ENCODE measurements at places on chromosomes 5 and 9. TPM values are rescaled to one million over a fixed set of nuclear protein-coding genes. Genes with fewer than 3 reads are reported as not detected.

Gene DNAH5
- total RNA-seq, result 1.9 TPM

- peaks cover 10% of the 10 kb centered on the region for H3K4me1 ChIP-seq
- no peak overlapping the region for H3K4me3 ChIP-seq
- H3K27me3 ChIP-seq, result no peaks in the 10 kb centered on the region
- DNase-seq, result no peak
Measured at GRCh38 chr5:76809141-76809540, 9.7 kb upstream of the F2RL1 start.

- peaks cover 69% of the 10 kb centered on the region for H3K4me1 ChIP-seq
- H3K27ac ChIP-seq, result no peak overlapping the region
Measured at GRCh38 chr9:133874060-133874657, 118.0 kb downstream of the VAV2 start.

DNA sequence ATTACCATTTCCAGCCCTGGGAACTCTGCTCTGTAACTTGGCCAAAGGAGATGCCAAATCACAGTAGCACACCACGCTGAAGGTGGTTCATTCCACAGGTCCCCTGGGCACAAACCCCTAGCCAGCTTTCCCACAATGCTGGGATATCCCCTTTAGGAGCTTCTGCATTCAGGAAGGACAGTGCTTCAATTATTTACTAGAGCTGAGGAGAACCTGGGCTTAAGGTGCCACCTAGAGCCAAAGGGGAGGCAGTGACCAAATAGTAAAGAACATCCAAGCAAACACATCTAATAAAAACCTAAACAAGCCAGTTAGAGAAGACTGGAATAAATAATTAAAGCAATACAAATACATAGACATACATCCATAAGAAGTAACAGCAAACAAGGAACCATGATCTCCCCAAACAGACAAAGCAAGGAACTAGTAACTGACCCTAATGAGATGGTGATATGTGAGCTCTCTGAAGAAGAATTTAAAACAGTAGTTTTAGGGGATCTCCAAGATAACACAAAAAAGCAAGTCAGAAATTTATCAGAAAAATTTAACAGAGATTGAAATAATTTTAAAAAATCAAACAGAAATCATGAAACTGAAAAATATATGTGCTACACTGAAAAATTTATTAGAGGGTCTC, 14.6 kb downstream of the KIF4B start:
- no peaks in the 10 kb centered on the region for H3K36me3 ChIP-seq
- no peak overlapping the region for H3K27ac ChIP-seq
- no peaks in the 10 kb centered on the region for H3K4me1 ChIP-seq
- no peak overlapping the region for H3K4me3 ChIP-seq

GRCh38 chr5:31708089-31708488, 69.2 kb downstream of the PDZD2 start:
- no peaks in the 10 kb centered on the region for H3K4me1 ChIP-seq
- H3K4me3 ChIP-seq, result no peak overlapping the region
- H3K27me3 ChIP-seq, result no peaks in the 10 kb centered on the region
- H3K36me3 ChIP-seq, result no peaks in the 10 kb centered on the region

Gene ORM2
- total RNA-seq, result not detected

Gene LCN9
- not detected for total RNA-seq

DNA sequence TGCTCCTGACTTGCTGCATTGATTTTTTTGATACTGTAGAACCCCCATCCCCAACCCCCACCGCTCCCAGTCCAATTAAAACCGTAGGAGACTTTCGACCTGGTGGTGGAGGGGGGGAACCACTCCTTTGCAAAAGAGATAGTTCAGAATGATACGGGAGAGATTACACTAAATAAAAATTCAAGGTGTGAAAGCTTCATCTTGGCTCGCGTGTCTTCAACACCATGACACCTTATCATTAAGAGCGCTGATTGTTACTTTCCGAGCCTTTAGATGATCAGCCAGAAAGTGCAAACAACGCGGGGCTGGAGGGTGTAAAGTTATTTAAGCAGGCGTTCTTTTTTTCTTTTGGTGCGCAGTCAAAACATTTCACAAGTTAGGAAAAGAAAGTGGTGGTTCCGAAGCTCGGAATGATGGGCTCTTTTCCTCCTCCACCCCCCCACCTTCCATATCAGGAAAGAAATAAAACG, 1.3 kb upstream of the ZNF462 start:
- H3K4me1 ChIP-seq, result peaks cover 11% of the 10 kb centered on the region
- peak overlapping the region; percentile 97 for H3K27ac ChIP-seq
- DNase-seq, result no peak
- peaks cover 3% of the 10 kb centered on the region for H3K27me3 ChIP-seq
- no peaks in the 10 kb centered on the region for H3K36me3 ChIP-seq
- peak overlapping the region; percentile 94 for H3K4me3 ChIP-seq

DNA sequence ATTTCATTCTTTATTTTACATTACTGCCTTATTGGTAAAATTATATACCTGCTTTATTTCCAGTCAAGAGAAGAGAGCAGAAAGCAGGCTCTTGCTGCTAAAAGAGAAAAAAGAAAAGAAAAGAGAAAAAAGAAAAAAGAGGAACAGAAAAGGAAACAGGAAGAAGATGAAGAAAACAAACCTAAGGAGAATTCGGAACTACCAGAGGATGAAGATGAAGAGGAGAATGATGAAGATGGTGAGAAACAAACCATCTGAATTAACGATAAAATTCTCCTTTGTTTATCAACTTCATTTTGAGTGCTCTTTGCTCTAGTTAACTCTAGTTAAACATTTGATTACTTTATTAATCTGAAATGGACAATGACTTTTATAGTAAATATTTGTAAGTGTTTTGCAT, 23.5 kb upstream of the EIF4EBP3 start:
- H3K27ac ChIP-seq, result no peak overlapping the region
- H3K36me3 ChIP-seq, result peaks cover 16% of the 10 kb centered on the region
- H3K4me1 ChIP-seq, result no peaks in the 10 kb centered on the region
- H3K27me3 ChIP-seq, result no peaks in the 10 kb centered on the region
- no peak for DNase-seq

GRCh38 chr9:121269642-121270254, 1.8 kb downstream of the GSN start:
- DNase-seq, result no peak
- H3K36me3 ChIP-seq, result no peaks in the 10 kb centered on the region
- H3K4me3 ChIP-seq, result peak overlapping the region; percentile 90
- H3K27ac ChIP-seq, result peak overlapping the region; percentile 84
- peaks cover 48% of the 10 kb centered on the region for H3K4me1 ChIP-seq
- peaks cover 17% of the 10 kb centered on the region for H3K27me3 ChIP-seq

DNA sequence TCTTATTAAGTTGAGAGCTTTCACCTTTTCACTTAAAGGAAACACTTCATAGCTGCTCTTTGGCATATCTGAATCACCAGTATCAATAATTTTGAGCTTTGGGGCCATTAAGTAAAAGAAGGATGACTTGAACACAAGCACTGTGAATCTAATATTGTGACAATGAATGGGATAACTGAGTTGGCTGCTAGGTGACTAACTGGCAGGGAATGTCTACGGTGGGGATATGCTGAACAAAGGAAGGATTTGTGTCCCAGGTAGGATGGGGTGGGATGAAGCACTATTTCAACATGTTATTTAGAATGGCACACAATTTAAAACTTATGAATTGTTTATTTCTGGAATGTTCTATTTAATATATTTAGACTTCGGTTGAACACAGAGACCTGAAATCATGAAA, 123.6 kb downstream of the TEX10 start:
- peaks cover 6% of the 10 kb centered on the region for H3K36me3 ChIP-seq
- H3K27ac ChIP-seq, result no peak overlapping the region
- H3K4me3 ChIP-seq, result no peak overlapping the region
- no peaks in the 10 kb centered on the region for H3K4me1 ChIP-seq
- DNase-seq, result no peak

DNA sequence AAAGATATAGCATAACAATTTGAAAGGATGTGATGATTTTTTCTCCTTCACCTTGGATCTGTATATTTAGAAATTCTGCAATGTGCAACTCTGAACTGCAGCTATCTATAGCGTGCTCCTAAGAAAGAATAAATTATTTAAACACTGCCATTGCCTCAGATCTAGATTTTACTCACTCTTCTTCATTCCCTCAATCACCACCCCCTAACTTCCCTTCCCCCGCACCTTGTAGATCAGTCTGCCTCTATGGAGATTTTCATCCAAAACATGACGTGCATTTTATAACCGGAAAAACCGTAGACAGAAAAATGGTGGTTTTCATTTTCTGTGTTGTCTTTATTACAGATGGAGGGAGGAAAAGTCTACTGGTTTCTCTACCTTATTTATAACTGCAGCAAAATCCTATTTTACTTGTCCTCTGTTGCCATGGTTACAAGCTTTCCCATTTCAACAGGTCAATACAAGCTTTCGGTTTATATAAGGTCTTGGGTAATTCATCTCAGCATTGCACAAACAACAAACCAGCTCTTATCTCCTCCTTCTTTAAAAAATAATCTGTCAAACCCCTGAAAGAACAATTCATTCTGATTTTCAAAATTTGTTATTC, 480.0 kb downstream of the TAF11L14 start:
- H3K36me3 ChIP-seq, result no peaks in the 10 kb centered on the region
- peak overlapping the region; percentile 22 for H3K4me3 ChIP-seq

DNA sequence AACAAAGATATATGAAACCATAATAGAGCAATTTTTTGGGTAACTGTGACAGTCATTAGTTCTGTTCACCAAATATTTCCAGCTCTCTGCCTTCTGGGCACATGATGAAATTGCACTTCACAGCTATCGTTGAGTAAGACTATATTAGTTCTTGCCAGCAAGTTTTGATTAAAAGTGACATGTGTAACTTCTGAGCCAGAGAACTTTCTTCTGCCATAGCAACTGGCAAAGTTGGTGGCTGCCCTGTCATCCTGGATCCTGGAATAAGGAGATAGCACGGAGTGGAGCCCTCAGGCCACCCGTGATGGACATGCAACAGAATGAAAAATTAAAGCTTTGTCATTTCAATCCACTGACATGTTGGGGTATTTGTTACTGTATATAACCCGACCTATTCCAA, 194.4 kb upstream of the VCAN start:
- H3K4me1 ChIP-seq, result no peaks in the 10 kb centered on the region
- no peak overlapping the region for H3K27ac ChIP-seq
- no peak for DNase-seq
- no peaks in the 10 kb centered on the region for H3K36me3 ChIP-seq

GRCh38 chr5:21802869-21803490, 1050.2 kb downstream of the CDH12 start:
- no peaks in the 10 kb centered on the region for H3K36me3 ChIP-seq
- no peaks in the 10 kb centered on the region for H3K27me3 ChIP-seq
- peak; percentile 74 for DNase-seq
- no peak overlapping the region for H3K27ac ChIP-seq

DNA sequence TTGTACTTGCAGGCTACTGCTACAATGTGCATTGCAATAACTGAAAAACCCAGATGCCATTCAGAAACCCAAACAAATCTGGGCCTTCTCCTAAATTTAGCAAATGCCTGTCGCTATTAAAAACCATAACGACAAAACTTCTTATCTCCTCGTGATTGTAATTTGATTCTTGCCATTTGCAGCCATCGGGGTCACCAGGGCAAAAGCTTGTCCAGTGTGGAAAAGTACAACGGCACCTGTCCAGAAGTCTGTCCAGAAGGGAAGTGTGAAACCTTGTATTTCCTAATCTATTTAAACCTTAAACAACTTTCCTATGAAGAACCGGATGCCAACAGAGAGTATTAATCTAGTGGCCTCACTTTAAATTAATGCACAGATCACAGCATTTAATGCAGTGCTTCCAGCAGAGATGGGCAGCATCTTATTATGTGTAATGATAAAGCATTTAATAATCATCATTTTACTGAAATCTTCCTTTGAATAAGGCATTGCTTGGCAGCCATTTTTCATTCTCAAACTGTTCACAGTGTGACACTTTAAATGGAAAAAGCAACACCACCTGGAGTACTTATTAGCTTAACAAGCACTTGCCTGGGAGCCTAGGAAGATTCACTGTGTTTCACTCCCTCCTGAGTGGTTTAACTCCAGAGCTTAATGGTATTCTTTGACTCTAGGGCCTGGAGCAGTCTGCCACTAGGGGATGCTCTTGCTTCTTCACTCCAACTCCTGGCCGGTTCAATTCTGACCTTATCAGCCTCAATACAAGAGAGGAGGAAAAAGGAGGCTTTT, 4.9 kb upstream of the C7 start:
- no peaks in the 10 kb centered on the region for H3K36me3 ChIP-seq
- no peak overlapping the region for H3K4me3 ChIP-seq
- no peaks in the 10 kb centered on the region for H3K27me3 ChIP-seq

DNA sequence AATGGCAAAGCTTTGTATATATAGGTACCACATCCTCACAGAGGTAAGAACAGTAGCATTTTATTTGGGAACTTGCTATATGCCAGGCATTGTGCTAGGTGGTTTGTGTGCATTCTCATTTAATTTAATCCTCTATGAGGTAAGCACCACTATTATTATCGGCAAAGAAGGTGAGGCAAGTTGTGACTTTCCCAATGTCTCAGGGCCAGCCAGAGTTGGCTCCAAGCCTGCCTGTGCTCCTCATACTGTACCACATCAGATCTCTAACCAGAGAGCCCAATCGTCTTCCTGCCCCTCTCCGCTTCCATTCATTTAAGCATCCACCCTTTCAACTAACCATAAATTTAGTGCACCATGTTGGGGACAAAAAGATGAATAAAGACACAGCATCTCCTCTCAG, 55.1 kb downstream of the NIPSNAP3B start:
- H3K27me3 ChIP-seq, result no peaks in the 10 kb centered on the region
- no peak overlapping the region for H3K4me3 ChIP-seq
- no peak overlapping the region for H3K27ac ChIP-seq
- DNase-seq, result no peak
- peaks cover 44% of the 10 kb centered on the region for H3K36me3 ChIP-seq

- no peaks in the 10 kb centered on the region for H3K27me3 ChIP-seq
- no peak for DNase-seq
- no peak overlapping the region for H3K4me3 ChIP-seq
- no peak overlapping the region for H3K27ac ChIP-seq
- H3K36me3 ChIP-seq, result no peaks in the 10 kb centered on the region
- no peaks in the 10 kb centered on the region for H3K4me1 ChIP-seq
Measured at GRCh38 chr5:108735790-108736189, 11.9 kb upstream of the FER start.

Data from spinal cord (tissue), 10 donors.